GM23338 (cell line): ENCODE measurements at places on chromosomes 16 and 17.
A peak's percentile ranks its signal among the peaks of the same experiment; 100 is the strongest.

GRCh38 chr17:82917699-82918345 lies 78.0 kb upstream of the ZNF750 start:
- DNase-seq: peak; percentile 71

DNA sequence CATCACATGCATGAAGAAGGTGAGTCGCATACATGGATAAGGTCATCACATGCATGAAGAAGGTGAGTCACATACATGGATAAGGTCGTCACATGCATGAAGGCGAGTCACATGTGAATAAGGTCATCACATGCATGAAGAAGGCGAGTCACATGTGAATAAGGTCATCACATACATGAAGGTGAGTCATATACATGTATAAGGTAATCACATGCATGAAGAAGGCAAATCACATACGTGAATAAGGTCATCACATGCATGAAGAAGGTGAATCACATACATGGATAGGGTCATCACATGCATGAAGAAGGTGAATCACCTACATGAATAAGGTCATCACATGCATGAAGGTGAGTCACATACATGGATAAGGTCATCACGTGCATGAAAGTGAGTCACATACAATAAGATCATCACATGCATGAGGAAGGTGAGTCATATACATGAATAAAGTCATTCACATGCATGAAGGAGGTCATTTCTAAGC lies 105.1 kb upstream of the SDK2 start:
- DNase-seq: no peak

DNA sequence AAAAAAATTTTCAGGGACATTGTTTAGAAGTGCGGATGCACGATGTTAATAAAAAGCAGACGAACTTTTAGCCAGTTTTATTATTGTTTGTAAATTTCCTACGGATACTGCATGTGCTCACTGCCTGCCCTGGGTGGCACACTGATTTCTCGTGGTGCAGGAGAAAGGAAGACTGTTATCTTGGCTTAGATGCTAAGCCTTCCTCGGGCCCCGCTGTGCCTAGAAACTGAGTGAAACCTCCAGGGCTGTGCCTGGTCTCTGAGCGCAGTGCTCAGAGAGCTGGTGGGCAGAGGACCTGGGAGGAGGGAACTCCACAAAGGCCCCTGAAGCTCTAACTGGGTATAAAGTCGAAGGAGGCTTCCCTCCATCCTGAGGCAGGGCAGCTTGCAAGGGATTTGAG lies 35.4 kb upstream of the TNRC6C start:
- no peak for DNase-seq

- peak; percentile 66 for DNase-seq
These were observed 1.1 kb downstream of the NOXO1 start for GRCh38 chr16:1980030-1980769.

DNA sequence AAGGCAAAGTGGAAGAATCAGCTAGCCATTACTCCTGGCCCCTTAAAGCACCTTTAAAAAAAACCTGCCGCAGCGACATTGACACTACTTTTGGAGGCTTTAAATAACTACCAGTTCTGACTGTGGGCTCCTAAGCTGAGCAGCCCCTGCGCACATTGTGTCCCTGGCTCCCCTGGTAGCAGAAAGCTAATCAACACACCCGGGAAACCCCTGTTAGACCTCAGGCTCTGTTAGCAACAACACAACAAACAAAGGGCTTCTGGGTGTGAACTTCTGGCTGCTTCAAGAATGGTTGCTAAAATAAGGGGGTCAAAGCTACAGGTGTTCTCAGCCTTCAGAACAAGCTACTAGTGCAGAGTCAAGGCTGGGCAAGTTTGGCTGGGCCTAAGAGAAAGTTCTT lies 83.6 kb downstream of the TMEM100 start:
- no peak for DNase-seq

DNA sequence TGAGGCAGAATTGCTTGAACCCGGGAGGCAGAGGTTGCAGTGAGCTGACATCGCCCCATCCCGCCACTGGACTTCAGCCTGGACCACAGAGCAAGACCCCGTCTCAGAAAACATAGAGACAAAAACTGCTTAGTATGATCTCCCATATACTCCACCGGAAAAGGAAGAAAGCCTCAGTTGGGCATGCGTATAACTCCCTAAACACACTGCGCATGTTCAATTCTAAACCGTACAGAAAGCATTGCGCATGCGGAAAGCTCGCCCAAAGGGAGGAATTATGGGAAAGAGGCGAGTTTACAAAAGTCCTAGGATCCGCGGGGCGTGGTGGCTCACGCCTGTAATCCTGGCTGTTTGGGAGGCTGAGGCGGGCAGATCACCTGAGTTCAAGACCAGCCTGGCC lies 312.7 kb upstream of the ERCC4 start:
- DNase-seq: no peak
